Progenitor cell of endocrine pancreas (in vitro differentiated cells): ENCODE measurements at places on chromosomes 2 and 18. TPM values are rescaled to one million over a fixed set of nuclear protein-coding genes. Genes with fewer than 3 reads are reported as not detected.

Gene LCT
- 0.19 TPM in 1 of 2 replicates, not detected in the other for total RNA-seq

- DNase-seq = no peak
- H3K4me1 ChIP-seq = peaks cover 15% of the 10 kb centered on the region
- H3K27ac ChIP-seq = no peak overlapping the region
These were observed 16.2 kb downstream of the GULP1 start for GRCh38 chr2:188307850-188308283.

- peaks cover 7% of the 10 kb centered on the region for H3K27me3 ChIP-seq
- no peak for DNase-seq
- no peak overlapping the region for H3K4me3 ChIP-seq
- no peaks in the 10 kb centered on the region for H3K4me1 ChIP-seq
These were observed 177.1 kb downstream of the FAM210A start for GRCh38 chr18:13548966-13549879.

DNA sequence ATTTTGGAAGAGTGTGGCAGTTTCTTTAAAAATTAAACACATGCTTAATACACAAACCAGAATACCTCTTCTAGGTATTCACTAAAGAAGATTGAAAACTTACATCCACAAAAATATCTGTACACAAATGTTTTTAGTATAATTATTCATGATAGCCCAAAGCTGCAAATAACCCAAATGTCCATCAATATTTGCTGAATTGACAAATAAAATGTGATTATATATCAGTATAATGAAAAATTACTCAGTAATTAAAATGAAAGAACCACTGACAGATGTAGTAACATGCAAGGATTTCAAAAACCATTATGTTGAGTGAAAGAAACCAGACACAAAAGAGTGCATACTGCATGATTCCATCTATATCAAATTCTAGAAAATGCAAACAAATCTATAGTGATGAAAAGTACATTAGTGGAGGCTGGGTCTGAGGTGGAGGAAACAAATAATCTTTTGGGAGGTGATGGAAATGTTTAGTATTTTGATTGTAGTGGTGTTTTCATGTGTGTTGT lies 94.8 kb downstream of the QPCT start:
- H3K36me3 ChIP-seq = peaks cover 1% of the 10 kb centered on the region
- H3K27me3 ChIP-seq = no peaks in the 10 kb centered on the region
- H3K27ac ChIP-seq = no peak overlapping the region
- DNase-seq = no peak
